ENCODE measurements at places on chromosomes 2 and 18.

GRCh38 chr18:42773870-42774269 lies 341.6 kb downstream of the RIT2 start:
- DNase-seq: no peak

DNA sequence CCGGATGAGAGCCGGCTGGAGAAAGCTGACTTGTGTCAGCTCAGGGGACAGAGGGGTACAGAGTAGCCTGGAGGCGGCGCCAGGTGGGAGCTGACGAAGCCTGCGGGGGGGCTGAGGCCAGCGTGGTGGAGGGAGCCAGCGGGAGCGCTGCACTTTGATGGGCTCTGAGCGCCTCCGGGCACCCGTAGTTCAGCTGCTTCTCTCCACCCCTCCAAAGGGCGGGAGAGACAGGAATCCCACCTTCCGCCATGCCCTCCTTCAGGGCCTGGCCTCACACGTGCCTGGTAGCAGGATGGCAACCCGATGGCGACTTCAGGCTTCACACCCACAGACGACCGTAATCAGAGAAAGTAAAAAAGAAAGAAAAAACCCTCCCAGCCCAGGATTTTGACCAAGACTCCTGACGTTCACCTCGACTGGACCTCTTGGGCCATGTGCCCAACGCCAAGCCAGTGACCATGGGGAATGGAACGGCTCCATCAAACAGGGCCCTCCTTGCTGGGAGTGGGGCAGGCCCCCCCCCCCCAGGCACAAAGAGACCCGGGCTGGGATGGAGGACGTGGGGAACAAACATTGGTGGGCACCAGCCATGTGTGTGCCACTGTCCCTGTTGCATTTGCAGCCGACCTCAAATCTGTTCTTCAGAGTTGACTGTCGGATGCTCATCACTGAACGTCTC lies 60.7 kb upstream of the ASAP2 start:
- DNase-seq: no peak

DNA sequence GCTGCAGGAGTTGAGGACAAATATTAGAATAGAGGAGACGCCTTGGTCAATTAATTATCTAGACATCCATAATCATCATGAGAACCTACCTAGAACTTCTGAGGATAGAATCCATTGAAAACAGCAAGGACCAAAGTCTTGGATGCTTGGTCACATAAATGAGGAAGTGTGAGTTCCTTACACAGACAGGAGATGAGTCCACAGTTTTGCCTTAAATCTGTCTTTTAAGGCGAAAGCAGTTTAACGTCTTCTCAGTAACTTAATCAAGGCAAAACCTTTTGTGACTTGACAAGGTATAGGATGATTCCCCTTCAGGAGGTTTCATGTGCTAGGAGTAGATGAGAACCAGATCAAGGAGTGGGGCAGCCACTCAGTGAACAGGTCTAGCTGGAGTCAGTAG lies 1783.2 kb upstream of the CELF4 start:
- DNase-seq: no peak

- no peak for DNase-seq
These were observed 198.1 kb upstream of the SLC39A10 start for GRCh38 chr2:195458936-195459335.

Measured in Right ventricle myocardium inferior (tissue), 1 donor.